ENCODE measurements at places on chromosomes 6 and 20.

GRCh38 chr6:170388113-170388512 is 81.6 kb downstream of the FAM120B start:
- no peak for DNase-seq

DNA sequence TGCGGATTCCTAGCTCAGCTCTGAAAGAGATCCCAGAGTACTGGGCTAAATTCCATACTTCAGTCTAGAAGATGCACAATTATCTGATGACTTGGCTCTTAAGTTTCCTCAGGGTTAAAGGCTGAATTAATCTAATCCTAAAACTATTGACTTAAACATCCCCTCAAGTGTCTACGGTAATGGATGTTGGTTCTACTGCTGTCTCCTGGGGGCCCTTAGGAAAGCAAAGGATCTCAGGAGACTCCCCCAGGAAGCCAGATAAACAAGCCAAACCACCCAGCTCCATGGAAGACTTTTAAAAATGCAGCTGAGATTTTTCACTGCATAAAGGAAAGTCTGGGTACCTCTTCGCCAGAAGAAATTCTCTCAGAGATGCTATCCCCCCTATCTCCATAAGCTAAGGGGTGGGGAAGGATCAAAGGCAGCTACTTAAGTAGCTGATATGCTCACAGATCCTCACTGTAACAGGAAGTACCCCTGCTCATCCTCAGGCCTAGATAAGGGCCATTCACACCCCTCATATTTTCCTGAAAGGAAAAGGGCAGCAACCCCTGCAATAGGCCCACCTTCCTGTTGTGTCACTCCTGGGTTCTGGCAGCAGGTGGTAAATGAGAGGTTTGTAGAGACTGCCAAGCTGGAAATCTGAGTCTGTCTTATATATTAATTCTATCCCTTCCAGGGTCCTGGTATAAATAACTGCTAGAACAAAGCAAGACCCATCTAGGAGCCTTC is 9.3 kb downstream of the NDRG3 start:
- no peak for DNase-seq

DNA sequence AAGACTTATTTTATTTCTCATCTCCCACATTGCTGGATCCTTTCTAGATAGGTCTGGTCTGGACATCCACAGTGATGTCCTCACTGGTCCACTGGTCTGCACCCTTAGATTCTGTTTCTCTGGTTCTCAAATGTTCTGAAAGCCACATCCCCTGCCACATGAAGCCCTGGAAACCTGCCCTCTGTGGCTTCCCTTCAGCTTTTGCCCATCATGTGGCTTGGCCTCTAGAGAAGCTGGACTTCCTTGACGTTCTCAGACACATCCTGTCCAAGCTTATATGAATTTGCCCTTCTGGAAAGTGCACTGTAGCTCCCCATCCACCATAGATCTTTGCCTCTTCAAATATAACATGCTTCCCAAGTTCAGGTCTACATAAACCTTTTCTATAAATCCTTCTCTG is 18.5 kb downstream of the CST4 start:
- no peak for DNase-seq

GRCh38 chr6:63940056-63940455 is 304.5 kb downstream of the PHF3 start:
- DNase-seq = no peak

DNA sequence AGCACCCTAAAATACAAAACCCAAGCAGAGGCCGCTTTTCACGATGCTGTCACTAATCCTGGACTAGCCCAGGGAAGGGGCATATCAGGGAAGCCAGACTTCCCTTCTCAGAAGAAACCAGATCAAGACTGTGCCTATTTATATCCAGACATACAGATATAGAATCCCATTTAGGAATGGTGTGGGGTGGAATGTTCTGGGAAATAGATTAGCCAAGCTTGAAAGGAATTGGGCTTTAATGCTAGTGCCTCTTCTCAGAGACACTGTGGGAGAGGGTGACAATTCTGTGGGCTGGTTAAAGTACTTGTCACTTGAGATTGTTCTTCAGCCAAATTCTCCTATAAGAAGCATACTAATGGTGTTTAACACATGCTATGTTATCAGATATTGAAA is 45.5 kb downstream of the SNAP25 start:
- DNase-seq = no peak

DNA sequence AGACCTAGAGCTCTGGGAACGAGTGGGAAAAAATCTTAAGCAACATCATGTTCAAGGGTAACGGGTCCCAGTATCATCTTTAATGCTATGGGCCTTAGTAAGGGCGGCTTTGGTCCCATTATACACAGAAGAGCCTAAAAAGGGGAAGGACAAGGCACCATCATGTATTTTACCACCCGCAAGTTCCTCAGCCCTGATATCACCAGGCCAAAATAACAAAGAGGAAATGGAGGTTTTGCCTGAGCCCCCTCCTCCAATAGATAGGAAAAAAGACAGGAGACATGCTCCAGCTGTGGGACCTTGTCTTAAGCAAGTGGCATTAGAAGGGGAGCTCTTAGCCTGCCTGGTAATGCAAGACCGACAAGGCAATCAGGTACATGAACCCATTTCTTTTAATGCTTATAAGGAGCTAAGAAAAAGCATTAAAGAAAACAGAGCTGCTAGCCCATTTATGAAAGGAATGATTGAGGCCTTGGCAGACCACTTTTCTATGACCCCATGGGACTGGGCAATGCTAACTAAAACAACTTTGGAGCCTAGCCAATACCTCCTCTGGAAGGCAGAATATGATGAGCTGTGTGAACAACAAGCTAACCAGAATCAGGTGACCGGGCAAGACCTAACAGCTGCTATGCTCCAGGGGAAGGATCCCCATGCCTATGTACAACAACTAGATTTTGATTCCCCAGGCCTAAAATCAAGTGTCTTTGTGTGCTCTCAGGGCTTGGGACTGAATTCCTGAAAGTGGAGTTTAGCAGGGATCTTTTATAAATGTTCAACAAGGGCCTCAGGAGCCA is 23.2 kb downstream of the HLA-DPA1 start:
- DNase-seq = no peak

DNA sequence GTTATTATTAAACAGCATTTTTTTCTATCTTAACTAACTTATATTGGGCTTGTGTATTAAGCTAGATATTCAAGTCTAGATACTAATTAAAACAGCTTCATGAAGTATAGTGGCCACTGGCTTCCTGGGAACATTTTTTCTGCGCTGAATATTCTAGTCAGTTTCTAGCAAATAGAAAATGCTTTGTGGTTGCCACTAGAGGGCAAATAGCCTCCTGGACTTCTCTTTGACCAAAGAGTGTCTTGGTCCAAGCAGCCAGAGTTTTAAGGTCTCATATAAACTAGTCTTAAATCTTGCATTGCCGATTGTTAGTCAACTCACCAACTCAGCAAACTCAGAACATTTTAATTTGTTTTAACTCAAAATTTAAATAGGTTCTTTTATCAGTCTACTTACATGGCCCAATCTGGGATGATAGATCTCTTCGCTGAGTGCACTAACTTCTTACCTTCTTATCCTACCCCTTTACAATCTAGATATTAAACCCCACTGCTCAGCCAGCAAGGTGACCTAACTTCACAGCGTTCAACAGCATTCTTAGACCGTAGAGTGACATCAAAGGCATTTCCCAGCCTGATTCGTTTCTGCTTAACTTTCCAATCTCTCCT is 24.6 kb upstream of the ID4 start:
- no peak for DNase-seq

GRCh38 chr20:61436283-61436666 is 184.2 kb downstream of the CDH4 start:
- DNase-seq = no peak

DNA sequence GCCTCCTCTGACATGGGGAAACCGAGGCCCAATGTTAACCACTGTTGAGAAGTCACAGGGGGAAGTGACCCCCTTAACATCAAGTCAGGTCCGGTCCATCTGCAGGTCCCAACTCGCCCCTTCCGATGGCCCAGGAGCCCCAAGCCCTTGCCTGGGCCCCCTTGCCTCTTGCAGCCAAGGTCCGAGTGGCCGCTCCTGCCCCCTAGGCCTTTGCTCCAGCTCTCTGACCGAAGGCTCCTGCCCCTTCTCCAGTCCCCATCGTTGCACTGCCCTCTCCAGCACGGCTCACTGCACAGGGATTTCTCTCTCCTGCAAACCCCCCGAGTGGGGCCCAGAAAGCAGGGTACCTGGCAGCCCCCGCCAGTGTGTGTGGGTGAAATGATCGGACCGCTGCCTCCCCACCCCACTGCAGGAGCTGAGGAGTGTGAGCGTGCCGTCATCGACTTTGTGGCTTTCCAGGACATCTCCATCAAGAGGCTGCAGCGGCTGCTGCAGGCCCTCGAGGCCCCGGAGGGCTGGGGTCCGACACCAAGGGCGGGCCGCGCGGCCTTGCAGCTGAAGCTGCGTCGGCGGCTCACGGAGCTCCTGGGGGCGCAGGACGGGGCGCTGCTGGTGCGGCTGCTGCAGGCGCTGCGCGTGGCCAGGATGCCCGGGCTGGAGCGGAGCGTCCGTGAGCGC is 1.6 kb downstream of the TNFRSF6B start:
- DNase-seq = no peak

- DNase-seq = no peak
These were observed 3.7 kb downstream of the SAPCD1 start for GRCh38 chr6:31765910-31766794.

DNA sequence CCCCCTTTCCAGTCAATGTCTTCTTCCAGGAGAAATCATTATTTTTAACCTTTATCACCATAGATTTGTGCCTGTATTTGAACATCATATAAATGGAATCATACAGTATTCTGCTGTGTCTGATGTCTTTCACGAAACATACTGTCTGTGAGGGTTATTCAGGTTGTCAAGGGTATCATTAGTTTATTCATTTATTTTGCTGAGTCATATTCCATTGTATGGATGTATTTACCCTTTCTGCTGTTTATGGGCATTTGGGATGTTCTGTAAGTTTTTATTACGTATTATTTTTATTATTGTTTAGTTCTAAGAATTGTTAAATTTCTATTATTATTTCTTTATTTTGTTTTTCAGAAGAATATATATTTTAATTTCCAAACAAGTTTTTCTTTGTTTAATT is 22.0 kb downstream of the DNPH1 start:
- no peak for DNase-seq

GRCh38 chr6:18186033-18186432 is 30.8 kb downstream of the KDM1B start:
- no peak for DNase-seq

- peak; percentile 13 for DNase-seq
These were observed 38.1 kb upstream of the BMP5 start for GRCh38 chr6:55913228-55914195.

GRCh38 chr6:70706491-70707123 is 38.9 kb downstream of the SMAP1 start:
- no peak for DNase-seq

- no peak for DNase-seq
These were observed 230.5 kb upstream of the KHDRBS2 start for GRCh38 chr6:62516291-62517141.

- DNase-seq = no peak
These were observed 335.0 kb upstream of the KCNQ5 start for GRCh38 chr6:72286911-72287311.

GRCh38 chr6:6756526-6756925 is 168.0 kb downstream of the LY86 start:
- DNase-seq = no peak

GRCh38 chr6:4606016-4606415 is 170.2 kb upstream of the CDYL start:
- DNase-seq = no peak

- no peak for DNase-seq
These were observed 65.2 kb downstream of the RIPOR3 start for GRCh38 chr20:50625986-50626677.

- no peak for DNase-seq
These were observed 88.7 kb upstream of the BMP5 start for GRCh38 chr6:55964136-55964535.

GRCh38 chr6:7914991-7915789 is 4.6 kb upstream of the TXNDC5 start:
- DNase-seq = no peak

GRCh38 chr6:100614386-100614785 is 149.7 kb upstream of the SIM1 start:
- DNase-seq = no peak

GRCh38 chr6:132261354-132261753 is 139.9 kb downstream of the MOXD1 start:
- no peak for DNase-seq

DNA sequence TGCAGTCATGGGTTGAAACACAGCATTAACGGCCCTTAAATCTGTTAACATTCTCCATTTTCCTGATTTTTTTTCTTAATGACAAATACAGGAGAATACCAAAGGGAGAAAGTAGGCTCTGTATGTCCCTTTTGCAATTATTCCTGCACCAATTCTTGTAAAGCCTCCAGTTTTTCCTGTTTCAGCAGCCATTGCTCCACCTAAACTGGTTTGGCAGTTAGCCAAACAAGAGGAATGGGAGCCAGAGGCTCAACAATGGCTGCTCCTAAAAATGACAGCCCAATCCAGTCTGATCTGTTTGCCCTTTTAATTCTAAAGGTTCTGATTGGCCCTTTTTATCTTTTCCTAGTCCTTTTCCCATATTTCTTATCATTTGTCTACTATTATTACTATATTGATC is 284.2 kb upstream of the SGK1 start:
- DNase-seq = no peak

DNA sequence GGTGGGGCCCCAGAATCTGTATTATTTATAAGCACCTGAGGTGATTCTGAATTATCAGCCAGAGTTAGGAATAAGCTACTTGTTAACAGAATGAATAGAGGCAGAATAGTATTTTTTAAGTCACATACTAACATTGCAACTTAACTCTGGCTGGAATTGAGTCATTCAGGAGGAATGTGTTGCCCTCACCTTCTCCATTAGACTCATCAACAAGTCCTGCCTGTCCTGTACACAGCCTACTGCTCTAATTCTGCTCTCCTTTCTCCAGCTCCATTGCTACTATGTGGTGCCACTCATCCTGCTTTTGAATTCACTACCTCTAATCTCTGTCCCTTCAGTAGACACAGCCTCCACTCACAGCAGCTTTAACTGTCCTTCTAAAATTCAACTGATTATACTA is 669.4 kb downstream of the DHX35 start:
- DNase-seq = no peak

DNA sequence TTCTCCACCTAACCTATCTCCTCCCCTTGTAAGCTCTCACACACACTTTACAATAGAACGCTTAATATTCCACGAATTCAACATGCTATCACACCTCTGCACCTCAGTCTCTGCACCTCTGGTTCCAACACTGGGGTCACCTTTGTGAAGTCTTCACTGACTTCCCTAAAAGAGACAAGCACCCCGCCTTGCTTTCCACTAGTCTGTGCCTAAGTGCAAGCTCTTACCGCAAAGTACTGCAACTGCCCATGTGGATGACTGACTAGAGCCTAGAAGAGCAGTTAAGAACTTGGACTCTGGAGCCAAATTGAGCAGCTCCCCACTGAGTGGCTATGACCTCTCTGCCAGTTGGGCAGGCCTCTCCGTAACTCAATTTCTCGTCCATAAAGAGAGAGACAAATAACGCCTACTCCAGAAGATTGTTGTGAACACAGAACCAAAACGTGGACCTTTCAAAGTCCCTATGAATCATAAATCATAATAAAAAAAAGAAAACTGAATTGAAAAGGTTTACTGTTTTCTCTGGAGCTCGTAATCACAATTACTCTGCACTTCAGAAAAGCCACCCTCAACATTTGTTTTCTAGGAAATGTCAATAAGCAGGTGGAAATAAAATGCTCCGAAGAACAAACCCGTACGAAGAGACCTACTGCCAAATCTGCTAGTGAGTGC is 1.2 kb downstream of the IFNGR1 start:
- no peak for DNase-seq
